Fibroblast of pulmonary artery (primary cell): ENCODE measurements at places on chromosomes 5 and 9.

- peak; percentile 75 for DNase-seq
Observed at GRCh38 chr5:142826741-142827492, 56.7 kb downstream of the ARHGAP26 start.

- DNase-seq, result no peak
Observed at GRCh38 chr5:124743602-124744169, 2.8 kb downstream of the ZNF608 start.

DNA sequence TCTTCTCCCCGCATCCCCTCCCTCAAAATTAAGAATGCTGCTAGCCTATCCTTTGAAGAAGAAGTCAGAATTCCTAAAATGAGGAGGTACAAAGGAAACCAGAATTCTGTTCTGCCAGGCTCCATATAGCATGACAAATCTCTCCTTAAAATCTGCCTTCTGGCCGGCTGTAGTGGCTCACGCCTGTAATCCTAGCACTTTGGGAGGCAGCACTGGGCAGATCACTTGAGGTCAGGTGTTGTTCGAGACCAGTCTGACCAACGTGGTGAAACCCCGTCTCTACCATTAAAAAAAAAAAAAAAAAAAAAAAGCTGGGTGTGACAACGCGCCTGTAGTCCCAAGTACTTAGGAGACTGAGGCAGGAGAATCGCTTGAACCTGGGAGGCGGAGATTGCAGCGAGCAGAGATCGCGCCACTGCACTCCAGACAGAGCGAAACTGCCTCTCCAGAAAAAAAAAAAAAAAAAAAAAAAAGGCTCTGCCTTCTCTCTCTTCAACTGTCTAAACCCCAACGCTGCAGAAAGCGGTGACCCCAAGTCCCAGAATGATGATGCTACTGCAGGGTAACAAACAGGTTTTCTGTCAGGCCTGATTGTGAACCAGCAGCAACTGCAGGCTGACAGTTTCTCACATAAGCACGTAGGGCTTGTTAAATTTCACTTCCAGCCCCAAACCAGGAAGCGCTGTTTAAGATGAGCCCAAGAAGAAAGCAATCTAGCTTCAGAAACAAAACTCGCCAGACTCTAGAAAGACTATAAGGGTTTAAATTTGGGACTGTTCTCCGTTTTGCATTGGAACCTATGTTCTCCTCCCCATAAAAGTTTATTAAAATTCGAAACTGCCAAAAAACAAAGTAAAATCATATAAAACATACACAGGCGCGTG, 963 bp upstream of the CAST start:
- DNase-seq, result peak; percentile 49

DNA sequence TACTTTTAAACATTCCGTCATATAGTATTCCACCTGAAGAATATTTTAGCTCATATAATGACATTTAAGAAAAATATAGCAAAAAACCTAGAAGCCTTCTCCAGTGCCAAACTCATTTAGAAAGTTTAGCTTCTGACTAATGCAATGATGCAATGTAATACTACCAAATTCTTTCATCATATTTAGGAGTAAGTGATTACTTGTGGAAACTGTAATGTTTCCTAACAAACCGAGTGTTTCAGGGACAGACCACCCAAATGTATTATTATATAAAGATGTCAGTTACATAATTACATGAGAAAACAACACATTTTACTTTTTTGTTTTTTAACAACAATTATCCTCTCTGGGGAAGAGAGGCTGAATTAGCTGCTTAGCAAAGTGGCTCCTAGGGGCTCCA, 316.2 kb downstream of the ARL15 start:
- peak; percentile 77 for DNase-seq

GRCh38 chr5:135053278-135053677, 19.2 kb upstream of the PITX1 start:
- no peak for DNase-seq

- peak; percentile 92 for DNase-seq
Observed at GRCh38 chr9:35954942-35955546, 2.9 kb downstream of the OR2S2 start.

- peak; percentile 14 for DNase-seq
Observed at GRCh38 chr5:176413255-176413565, 3.1 kb downstream of the CLTB start.

DNA sequence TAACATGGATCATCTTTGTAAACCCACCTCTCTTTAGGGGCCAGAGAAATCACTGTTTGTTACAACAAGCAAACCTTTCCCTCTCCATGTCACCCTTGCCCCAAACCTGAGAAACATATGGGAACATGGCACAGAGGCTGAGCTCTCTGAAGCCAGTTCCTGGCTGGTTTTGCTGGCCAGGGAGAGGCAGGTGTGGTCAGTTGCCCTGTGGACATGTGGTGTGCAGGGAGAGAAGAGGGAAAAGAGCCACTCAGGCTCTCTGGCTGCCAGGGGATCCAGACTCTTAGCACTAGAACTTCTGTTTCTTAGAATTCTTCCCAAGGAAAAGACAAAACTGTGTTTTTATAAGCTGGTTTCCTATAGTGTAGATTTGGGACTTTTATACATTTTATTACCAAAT, 4.6 kb upstream of the CATSPER3 start:
- no peak for DNase-seq

- DNase-seq, result no peak
Observed at GRCh38 chr9:21592063-21592338, 109.9 kb upstream of the IFNE start.

DNA sequence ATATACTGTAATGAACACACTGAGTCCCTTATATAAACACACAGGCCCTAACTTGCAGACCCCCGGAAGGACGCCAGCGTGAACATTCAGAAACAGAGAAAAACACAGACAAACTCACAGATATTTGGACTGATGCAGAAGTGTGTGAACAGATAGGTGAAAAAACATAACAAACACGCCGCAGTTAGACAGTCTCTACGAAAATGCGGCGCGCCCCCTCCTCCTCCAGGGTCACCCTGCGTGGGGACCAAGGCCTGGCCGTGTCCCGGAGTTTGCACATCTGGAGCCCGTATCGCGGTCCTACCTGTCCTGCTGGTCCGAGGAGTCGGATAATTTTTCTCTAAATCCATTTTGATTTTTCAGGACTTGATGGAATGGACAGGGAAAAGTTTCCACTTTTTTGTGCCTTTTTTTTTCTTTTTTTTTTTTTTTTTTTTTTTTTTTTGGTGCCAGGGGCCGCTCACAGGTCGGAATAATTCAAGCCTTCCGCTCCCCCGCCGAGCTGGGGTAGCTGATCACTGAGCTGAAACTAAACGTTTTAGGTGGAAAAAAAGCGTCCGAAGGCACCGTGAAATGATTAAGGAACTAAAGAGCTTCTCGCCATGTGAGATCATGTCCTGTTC, at the start of gene PAX5:
TSS of gene PAX5 (minus strand) at position 587 of the 623 bp plus-strand sequence. CDS start at position 350, 237 bp downstream.
- DNase-seq, result no peak

DNA sequence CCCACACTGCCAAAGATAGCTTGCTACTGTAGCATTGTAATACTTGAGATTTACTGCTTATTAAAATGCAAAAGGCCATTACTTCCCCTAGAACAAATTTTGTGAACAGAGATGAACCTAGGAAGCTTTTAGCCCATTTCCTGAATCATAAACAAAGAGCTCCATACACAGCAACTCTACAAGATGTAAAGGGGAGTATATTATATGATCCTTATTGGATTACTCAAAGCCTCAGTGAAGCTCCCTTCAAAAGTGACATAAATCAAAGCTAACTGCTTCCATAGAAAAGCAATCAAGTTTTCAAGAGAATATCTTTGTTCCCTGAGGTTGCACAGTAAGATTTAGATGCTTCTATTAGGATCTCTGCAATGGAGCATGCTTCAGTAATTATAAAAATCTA, 629.8 kb downstream of the EFNA5 start:
- DNase-seq, result no peak

DNA sequence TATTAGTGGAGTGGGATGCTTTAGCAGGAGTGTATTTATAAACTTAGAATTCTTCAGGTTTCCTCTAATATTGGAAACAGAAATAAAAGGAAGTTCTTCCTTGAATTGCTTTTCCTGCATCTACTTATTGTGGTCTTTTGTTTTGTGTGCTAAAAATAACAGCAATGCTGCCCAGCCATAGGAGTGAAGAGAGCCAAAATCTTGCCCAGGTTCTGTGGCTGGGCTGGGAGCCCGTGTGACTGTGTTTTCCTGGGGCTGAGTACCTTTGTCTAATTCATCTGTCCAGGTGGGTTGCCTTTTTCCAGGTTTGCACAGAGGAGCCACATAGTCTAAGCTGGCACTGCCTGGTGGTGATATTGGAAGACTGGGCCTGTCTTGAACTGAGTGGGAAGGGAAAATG, 179.7 kb upstream of the ADAMTSL1 start:
- no peak for DNase-seq

DNA sequence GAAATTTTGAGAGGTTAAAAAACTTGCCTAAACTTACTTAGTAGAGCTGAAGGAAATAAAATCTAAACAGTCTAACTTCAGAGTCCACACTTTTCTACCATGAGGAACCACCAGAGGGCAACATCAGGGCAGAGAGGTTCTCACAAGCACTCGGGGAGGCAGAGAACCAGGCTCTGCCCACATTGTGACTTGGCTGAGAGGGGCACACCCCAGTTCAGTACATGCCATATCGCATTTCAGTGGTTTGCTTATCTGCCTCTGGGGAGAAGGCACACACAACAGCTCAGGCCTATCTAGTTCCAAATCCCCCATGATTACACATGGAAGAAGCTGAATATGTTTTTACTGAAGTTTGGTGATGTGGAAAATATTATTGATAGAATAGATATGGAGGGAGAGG, 49.2 kb downstream of the EQTN start:
- peak; percentile 64 for DNase-seq

GRCh38 chr9:74876382-74876949, 11.3 kb downstream of the TRPM6 start:
- no peak for DNase-seq

GRCh38 chr5:60822285-60822556, 21.8 kb downstream of the ELOVL7 start:
- no peak for DNase-seq

GRCh38 chr9:9202276-9202675, 1402.7 kb upstream of the DMAC1 start:
- no peak for DNase-seq

GRCh38 chr9:77161966-77162365, 15.4 kb upstream of the VPS13A start:
- DNase-seq, result peak; percentile 35

- no peak for DNase-seq
Observed at GRCh38 chr9:114845373-114845772, 39.5 kb upstream of the TNFSF15 start.

GRCh38 chr5:79240561-79240960, 4.6 kb downstream of the JMY start:
- no peak for DNase-seq

- peak; percentile 15 for DNase-seq
Observed at GRCh38 chr9:132572921-132573320, 9.5 kb upstream of the BARHL1 start.

- DNase-seq, result no peak
Observed at GRCh38 chr9:69805962-69806515, 14.6 kb upstream of the CFAP95 start.

- no peak for DNase-seq
Observed at GRCh38 chr5:175381130-175381529, 62.9 kb downstream of the DRD1 start.

DNA sequence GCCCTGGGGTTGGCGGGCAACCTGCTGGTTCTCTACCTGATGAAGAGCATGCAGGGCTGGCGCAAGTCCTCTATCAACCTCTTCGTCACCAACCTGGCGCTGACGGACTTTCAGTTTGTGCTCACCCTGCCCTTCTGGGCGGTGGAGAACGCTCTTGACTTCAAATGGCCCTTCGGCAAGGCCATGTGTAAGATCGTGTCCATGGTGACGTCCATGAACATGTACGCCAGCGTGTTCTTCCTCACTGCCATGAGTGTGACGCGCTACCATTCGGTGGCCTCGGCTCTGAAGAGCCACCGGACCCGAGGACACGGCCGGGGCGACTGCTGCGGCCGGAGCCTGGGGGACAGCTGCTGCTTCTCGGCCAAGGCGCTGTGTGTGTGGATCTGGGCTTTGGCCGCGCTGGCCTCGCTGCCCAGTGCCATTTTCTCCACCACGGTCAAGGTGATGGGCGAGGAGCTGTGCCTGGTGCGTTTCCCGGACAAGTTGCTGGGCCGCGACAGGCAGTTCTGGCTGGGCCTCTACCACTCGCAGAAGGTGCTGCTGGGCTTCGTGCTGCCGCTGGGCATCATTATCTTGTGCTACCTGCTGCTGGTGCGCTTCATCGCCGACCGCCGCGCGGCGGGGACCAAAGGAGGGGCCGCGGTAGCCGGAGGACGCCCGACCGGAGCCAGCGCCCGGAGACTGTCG, 976 bp downstream of the RXFP3 start:
- DNase-seq, result no peak

GRCh38 chr5:174724484-174725260, at the start of gene MSX2:
TSS of gene MSX2 (plus strand) at chr5:174724582. CDS start at chr5:174724660, 78 bp downstream.
- DNase-seq, result peak; percentile 86

GRCh38 chr5:17336054-17336453, 118.6 kb downstream of the BASP1 start:
- no peak for DNase-seq

DNA sequence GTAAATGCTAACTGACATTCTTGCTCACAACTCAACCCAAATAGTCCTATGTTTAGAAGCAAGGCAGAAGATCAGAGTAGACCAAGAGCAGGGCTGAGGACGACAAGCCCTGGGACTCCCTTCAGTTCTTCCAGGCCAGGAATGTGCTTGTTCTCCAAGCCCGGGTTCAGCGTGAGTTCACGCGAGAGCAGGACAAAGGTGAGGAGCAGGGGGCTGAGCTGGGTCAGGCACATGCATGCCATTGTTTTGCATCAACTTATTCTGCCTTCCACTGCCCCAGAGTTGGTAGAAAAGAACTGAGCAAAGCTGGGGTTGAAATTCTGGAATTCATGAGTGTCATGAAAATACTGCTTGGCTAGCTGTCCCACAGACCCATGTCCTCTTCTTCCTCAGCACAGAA, 206.5 kb downstream of the PAX5 start:
- no peak for DNase-seq

- peak; percentile 17 for DNase-seq
Observed at GRCh38 chr5:39368116-39368515, 3.8 kb upstream of the C9 start.

DNA sequence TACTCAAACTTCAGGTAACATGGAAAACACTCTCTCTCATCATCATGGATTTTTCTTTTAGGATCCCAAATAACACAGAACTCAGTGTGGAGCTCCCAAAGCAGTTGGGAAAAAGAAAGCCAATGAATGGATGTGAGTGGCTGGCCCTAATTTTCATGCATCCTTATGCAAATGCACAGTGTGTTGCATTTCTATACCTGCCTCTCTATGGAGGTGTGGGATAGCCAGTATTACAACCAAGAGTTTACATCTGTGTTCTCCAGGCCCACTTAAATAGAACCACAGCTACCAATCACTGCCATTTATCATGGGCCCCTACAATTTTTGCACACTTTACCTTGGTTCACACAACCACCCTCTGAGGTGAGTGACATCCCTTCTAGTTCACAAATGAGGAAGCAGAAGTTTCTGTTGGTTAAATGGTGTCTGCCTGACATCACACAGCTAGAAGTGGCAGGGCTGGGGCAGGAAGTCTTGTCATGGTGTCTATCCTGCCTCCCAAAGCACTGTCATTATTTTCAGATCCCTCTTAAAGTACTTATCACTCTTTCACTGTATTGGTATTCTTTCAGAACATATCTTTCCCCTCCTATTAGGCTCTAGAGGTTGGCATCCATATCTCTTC, 17.3 kb downstream of the MAMDC2 start:
- no peak for DNase-seq

GRCh38 chr9:130901498-130902203, 5.0 kb upstream of the QRFP start:
- DNase-seq, result no peak
